ENCODE measurements at places on chromosomes 11 and 22. TPM values are rescaled to one million over a fixed set of nuclear protein-coding genes. Genes with fewer than 3 reads are reported as not detected.
A peak's percentile ranks its signal among the peaks of the same experiment; 100 is the strongest.

Gene UBE4A
- total RNA-seq = 34.2 TPM

Gene CDHR5
- not detected for total RNA-seq

Gene P4HA3
- total RNA-seq = not detected

Gene GRM5
- not detected for total RNA-seq

Gene GAL
- total RNA-seq = not detected

GRCh38 chr11:83037877-83038276, 33.8 kb downstream of the RAB30 start:
- no peak overlapping the region for H3K27ac ChIP-seq
- H3K27me3 ChIP-seq = no peaks in the 10 kb centered on the region
- no peaks in the 10 kb centered on the region for H3K36me3 ChIP-seq
- no peak overlapping the region for H3K4me3 ChIP-seq
- peaks cover 48% of the 10 kb centered on the region for H3K4me1 ChIP-seq

DNA sequence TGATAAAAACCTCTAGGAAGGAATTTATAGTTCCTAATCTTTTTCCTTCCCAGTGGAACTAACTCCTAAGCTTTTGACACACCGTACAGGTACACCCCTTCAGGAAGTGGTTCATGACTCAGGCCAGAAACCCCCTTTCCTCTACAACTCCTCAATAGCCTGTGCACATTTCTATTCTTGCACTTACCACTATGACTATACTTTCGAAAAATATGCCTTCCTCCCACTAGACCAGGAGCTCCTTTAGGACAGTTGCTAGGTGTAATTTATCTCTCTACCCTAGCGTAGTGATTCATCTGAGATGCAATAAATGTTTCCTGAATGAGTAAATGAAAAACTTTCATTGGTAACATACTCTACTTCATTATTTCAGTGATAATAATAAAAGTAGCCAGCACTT, 14.5 kb downstream of the MAP6 start:
- no peaks in the 10 kb centered on the region for H3K4me1 ChIP-seq
- H3K4me3 ChIP-seq = no peak overlapping the region
- no peaks in the 10 kb centered on the region for H3K27me3 ChIP-seq
- no peaks in the 10 kb centered on the region for H3K36me3 ChIP-seq
- no peak overlapping the region for H3K27ac ChIP-seq

DNA sequence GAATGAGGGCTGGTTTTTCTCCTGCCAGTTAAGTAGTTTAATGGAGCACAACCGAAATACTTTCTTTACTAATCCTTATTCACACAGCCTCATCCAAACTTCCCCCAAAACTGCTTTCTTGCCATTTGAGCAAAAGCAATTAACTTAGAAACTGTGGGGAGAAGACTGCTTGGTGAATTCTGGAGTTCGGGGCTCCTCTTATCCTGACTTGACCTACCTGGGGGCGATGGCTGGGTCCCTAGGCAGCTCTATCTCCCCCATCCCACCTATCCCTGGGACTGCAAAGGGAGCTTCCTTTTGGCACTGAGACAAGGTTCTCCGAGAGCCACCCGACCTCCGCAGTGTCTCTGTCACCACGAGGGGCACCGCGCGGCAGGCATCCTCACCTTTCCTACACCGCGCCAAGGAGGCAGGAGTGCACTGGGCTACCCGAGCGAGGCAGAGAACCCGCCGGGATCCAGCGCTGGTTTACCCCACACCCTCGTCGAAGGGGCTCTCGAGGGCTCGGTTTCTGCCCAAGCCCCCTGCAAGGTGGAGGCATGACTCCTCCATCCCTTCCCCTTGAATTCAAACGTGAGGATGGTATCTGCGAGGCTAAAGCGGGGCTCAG, 759 bp downstream of the DESI1 start:
- no peaks in the 10 kb centered on the region for H3K27me3 ChIP-seq
- H3K4me3 ChIP-seq = peak overlapping the region; percentile 73
- H3K27ac ChIP-seq = peak overlapping the region; percentile 99
- H3K4me1 ChIP-seq = peaks cover 23% of the 10 kb centered on the region

- H3K4me3 ChIP-seq = peak overlapping the region; percentile 60
- H3K4me1 ChIP-seq = peaks cover 23% of the 10 kb centered on the region
- DNase-seq = no peak
- no peaks in the 10 kb centered on the region for H3K36me3 ChIP-seq
- H3K27me3 ChIP-seq = no peaks in the 10 kb centered on the region
- peak overlapping the region; percentile 71 for H3K27ac ChIP-seq
Measured at GRCh38 chr11:47980907-47981621, 705 bp downstream of the PTPRJ start.

DNA sequence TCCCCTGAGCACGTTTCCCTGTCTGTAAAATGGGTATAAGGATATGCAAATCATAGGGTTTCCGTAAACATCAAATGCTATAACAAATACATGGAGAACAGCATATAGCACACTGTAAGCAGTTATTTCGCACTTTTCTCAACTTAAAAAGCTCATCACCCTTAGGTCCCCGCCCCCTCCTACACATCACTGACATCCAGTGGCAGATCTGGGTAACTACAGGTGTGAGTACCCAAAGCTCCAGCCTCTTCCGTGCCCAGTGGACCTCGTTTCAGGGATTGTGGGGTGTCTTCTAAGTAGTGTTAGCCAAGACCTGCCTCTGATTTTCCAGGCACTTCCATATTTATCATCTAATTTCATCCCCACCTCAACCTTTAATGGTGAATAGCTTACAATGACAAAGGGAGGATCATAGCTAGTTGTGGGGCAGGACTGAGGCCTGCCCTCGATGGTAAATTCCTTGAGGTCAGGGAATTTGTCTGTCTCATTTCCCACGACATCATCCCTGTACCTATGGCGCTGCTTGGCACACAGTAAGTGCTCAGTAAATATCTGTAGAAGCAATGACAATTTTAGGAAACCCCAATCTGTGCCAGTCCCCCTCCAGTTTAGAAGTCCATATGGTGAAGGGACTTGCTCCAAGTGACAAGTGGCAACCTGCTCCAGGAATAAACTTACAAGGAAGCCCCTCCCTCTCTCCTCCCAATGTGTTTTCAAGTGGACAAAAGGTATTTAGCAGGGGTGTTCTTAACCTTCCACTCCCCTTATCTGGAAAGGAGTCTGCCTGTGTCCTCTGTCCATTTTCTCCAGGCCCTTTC, 340.5 kb downstream of the TENM4 start:
- H3K27ac ChIP-seq = no peak overlapping the region
- H3K4me3 ChIP-seq = no peak overlapping the region
- H3K4me1 ChIP-seq = no peaks in the 10 kb centered on the region
- no peaks in the 10 kb centered on the region for H3K27me3 ChIP-seq

DNA sequence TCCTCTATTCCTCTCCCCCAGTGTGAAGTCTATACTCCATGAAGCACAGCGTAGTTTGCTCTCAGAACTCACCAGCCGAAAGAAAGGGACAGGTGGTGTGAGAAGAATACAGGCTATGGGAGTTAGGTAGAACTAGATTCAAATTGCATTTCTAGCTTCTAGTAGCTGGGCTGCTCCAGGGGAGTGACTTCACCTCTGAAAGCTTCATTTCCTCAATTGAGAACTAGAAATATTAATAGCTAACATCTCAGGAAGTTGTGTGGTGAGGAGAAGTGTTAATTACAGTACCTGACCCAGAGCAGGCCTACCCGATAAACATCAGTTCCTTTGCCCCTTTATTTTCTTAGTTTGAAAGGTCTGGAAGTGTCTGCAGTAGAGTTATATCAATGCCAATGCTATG, 484.7 kb upstream of the TENM4 start:
- H3K4me3 ChIP-seq = no peak overlapping the region
- no peaks in the 10 kb centered on the region for H3K36me3 ChIP-seq
- H3K27me3 ChIP-seq = no peaks in the 10 kb centered on the region
- no peaks in the 10 kb centered on the region for H3K4me1 ChIP-seq
- no peak for DNase-seq

- no peak for DNase-seq
- no peaks in the 10 kb centered on the region for H3K4me1 ChIP-seq
- H3K27ac ChIP-seq = no peak overlapping the region
- H3K27me3 ChIP-seq = no peaks in the 10 kb centered on the region
- H3K36me3 ChIP-seq = no peaks in the 10 kb centered on the region
- H3K4me3 ChIP-seq = no peak overlapping the region
Measured at GRCh38 chr11:83823461-83824025, 537.4 kb upstream of the CCDC90B start.

DNA sequence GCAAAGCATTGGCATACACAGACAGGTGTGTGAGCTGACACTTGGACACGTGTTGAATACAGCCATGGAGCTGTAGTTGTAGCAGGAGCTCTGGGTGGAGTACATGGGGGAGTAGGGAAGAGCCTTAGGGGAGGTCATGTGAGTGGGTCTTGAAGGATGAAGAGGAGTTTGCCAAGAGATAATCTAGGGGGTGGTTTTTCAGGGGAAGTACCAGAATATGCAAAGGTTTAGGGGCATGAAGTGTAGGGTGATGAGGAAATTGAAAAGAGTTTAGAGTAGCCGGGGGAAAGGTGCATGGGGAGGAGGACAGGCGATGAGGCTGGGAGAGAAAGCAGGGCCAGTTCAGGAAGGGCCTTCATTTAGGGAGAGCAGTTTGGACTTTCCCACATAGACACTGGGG, 74.5 kb downstream of the GRIK4 start:
- DNase-seq = no peak
- H3K27me3 ChIP-seq = no peaks in the 10 kb centered on the region
- H3K27ac ChIP-seq = no peak overlapping the region
- H3K4me1 ChIP-seq = no peaks in the 10 kb centered on the region

GRCh38 chr11:63870351-63871140, 31.6 kb downstream of the MARK2 start:
- DNase-seq = no peak
- H3K36me3 ChIP-seq = no peaks in the 10 kb centered on the region
- H3K27me3 ChIP-seq = no peaks in the 10 kb centered on the region
- no peak overlapping the region for H3K4me3 ChIP-seq

- no peak for DNase-seq
- no peaks in the 10 kb centered on the region for H3K27me3 ChIP-seq
- no peak overlapping the region for H3K27ac ChIP-seq
- peaks cover 6% of the 10 kb centered on the region for H3K4me1 ChIP-seq
Measured at GRCh38 chr11:69499918-69500284, 18.4 kb downstream of the LINC01488 start.

GRCh38 chr22:21641417-21641788, 699 bp upstream of the SDF2L1 start:
- H3K4me3 ChIP-seq = peak overlapping the region; percentile 79
- DNase-seq = no peak
- peaks cover 28% of the 10 kb centered on the region for H3K4me1 ChIP-seq
- H3K36me3 ChIP-seq = peaks cover 23% of the 10 kb centered on the region
- H3K27ac ChIP-seq = peak overlapping the region; percentile 73

- H3K4me1 ChIP-seq = no peaks in the 10 kb centered on the region
- no peak overlapping the region for H3K27ac ChIP-seq
- DNase-seq = no peak
- H3K27me3 ChIP-seq = no peaks in the 10 kb centered on the region
- no peaks in the 10 kb centered on the region for H3K36me3 ChIP-seq
Measured at GRCh38 chr22:47593911-47594311, 831.5 kb downstream of the TBC1D22A start.

- DNase-seq = no peak
- H3K4me3 ChIP-seq = no peak overlapping the region
- no peaks in the 10 kb centered on the region for H3K36me3 ChIP-seq
- no peaks in the 10 kb centered on the region for H3K27me3 ChIP-seq
Measured at GRCh38 chr11:77438487-77438886, 35.4 kb downstream of the PAK1 start.

DNA sequence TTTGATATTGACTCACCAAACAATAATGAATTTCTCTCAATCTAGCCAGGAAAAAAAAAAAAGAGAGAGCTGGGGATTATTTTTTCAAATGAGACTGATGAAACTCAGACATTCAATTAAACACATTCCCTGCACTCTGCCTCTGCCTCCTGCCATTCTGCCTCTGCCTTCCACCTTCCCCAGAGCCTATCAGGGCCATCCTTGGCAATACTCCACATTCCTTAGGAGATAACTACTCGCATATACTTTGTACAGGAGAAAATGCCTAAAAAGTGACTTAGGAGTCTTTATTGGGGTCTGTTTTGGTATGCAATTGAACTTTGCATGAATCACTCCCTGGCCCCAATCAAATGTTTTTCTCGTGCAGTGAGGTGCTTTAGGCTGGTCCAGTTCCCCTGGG, 246.6 kb upstream of the PLET1 start:
- H3K4me3 ChIP-seq = no peak overlapping the region
- H3K27me3 ChIP-seq = no peaks in the 10 kb centered on the region
- no peak overlapping the region for H3K27ac ChIP-seq

Data from esophagus squamous epithelium (tissue), 5 donors.